Mesenteric fat pad (tissue), 1 donor: ENCODE measurements at places on chromosomes 4 and X.

GRCh38 chrX:24085101-24085500 lies 30.3 kb downstream of the EIF2S3 start:
- DNase-seq = no peak

- DNase-seq = no peak
Observed at GRCh38 chr4:52585379-52585778, 73.7 kb downstream of the USP46 start.

DNA sequence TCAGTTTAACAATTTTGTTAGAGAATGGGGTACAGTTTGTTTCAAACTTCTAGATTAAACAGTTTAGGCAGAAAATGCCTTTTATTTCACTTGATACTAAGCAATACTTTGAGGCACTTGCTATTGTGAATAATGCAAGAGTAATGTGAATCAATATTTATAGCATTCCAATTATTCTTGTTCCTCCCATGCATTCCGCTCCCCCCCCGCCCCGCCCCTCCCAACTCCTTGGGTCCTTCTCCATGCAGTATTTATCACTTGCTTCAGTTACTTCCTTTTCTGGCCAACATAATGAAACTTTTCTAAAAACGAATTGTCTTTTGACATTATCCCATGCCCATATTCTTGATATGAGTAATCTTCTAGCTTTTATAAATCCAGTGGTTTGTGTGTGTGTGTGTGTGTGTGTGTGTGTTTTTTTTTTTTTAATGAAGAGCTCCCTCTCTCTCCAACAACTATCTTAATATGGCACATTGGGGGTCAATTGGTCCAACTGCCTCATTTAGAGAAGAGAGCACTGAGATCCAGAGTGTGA lies 1.6 kb downstream of the BANK1 start:
- no peak for DNase-seq

- no peak for DNase-seq
Observed at GRCh38 chrX:36218801-36219200, 299.3 kb downstream of the CFAP47 start.

GRCh38 chr4:39045827-39046221 lies 13.6 kb upstream of the TMEM156 start:
- DNase-seq = no peak

- no peak for DNase-seq
Observed at GRCh38 chrX:14899607-14900006, 26.4 kb downstream of the MOSPD2 start.

DNA sequence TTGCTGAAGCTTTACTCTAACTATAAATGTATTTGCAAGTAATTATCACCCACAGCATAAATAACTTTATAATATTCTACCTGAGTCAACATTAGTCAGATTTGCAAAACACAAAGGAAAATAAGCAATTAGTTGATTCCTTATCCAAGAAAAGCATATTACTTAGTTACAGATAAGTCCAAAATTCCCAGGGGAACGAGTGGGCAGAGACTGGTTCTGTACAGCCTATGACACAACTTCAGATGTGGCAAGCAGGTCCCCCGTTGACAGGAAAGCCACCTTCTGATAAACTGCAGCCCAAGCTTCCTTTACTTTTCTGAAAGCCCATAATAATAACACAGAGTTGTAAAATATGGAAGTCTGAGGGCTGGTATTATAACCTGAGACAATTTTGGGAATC lies 62.4 kb upstream of the NDP start:
- no peak for DNase-seq
